Ureter (tissue), 1 donor: ENCODE measurements at places on chromosomes 12 and 14.

DNA sequence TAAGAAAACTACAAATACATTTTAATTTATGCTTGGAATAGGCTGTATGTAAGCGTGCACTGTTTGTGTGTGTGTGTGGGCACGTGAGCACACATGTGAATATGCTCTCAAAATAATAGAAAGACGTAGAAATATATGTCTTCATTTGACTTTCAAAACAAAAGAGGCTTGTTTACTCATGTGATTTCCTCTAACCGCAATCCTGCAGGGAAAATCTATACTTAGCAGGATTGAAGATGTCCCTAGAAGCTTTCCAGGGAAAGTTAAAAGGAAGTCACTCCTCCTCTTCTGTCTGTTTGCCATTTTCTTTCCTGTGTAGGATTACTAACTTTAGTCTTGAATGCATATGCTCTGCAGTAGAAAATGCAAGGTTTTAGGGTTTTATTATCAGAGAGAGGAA is 404.7 kb downstream of the MDGA2 start:
- DNase-seq, result no peak

GRCh38 chr12:33602515-33602914 is 162.9 kb upstream of the SYT10 start:
- no peak for DNase-seq

- peak; percentile 45 for DNase-seq
Measured at GRCh38 chr14:34843011-34843554, 32.1 kb downstream of the BAZ1A start.

GRCh38 chr12:66050610-66051009 is 79.9 kb downstream of the LLPH start:
- DNase-seq, result no peak

DNA sequence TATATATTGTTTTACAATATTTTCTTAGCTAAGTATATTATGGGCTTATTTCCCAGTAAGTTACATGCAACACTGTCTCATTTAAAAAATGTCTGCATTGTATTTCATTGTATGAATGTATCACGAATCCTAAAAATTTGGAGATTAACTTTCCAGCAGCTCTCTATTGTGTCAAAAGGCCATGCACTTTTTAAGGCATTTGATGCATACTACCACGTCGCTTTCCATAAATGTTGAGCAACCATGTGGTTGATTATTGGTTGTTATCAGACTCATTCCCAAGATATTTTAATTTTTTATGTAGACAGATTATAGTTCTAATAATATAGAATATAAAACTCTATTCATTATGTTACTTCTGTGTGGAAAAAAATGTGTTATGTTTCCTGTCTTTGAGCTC is 79.9 kb downstream of the SMOC1 start:
- DNase-seq, result no peak

GRCh38 chr14:95452176-95452892 is 64.1 kb downstream of the SYNE3 start:
- no peak for DNase-seq

DNA sequence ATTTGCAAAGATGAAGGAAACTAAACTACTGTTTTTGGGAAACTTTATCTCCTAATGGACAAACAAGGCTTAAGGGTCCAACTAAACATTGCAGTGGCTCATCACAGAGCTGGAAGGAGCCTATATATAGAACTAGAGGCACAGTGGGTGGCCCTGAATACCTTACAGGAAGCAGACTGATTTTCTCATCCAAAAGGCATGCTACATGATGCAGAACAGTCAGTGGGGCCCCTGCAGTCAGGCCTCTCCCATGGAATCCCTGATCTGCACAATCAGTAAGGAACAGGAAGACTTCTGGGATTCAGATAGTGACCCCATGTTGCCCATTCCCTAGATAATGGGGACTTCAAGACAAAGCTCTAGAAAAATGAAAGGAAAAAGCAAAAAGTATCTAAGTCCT is 1.9 kb upstream of the LLPH start:
- DNase-seq, result no peak

GRCh38 chr12:105538880-105539279 is 208.4 kb downstream of the C12orf75 start:
- no peak for DNase-seq

DNA sequence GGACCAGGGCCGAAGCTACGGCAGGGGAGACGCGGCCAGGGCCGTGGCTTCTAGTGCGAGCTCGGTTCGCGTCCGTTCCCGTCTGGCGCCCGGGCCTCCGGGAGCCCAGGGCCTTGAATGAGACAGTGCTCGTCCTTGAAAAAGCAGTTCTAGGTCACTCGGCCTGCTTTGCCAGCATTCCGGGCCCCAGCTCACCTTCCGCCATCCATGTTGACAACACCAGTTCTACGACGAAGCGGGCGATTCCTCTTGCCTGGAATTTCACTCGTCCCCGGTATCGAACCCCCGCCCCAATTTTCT is 4.5 kb downstream of the OR10AD1 start:
- DNase-seq, result peak; percentile 57

- DNase-seq, result no peak
Measured at GRCh38 chr14:58954901-58955861, 233.3 kb upstream of the DAAM1 start.

DNA sequence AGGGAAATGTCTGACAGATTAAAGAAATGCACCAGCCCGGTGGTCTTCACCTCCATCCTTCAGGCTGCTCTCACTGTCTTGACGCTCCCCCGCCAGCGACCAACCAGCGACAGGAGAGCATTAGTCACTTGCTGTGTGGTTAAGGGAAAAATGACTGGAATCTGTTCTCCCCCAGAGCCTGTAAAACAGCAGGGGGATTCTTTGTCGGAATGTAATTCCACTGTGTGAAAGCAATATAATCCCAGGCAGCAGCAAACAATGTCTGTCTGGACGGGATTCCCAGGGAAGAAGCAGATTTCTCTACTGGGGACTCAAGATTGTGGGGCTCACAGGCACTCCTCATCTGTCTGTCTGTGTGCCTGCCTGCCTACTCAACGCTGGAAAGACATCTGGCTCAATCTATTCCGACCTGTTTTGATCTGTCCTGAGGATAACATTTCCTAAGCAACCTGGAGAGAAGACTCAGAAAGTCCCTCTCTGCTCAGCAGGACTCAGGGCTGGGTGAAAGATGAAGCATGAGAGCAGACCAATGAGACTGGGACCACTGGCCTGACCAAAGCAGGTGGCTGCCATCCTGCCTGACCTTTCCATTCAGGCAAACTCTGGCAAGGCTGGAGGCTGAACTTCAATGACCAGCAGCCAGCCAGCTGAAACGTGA is 54.6 kb downstream of the NUAK1 start:
- no peak for DNase-seq

GRCh38 chr12:12788131-12788530 is 2.7 kb downstream of the APOLD1 start:
- DNase-seq, result no peak

- DNase-seq, result no peak
Measured at GRCh38 chr12:47527816-47528215, 178.0 kb downstream of the RPAP3 start.

- DNase-seq, result no peak
Measured at GRCh38 chr12:110312581-110313360, 31.7 kb downstream of the ATP2A2 start.

DNA sequence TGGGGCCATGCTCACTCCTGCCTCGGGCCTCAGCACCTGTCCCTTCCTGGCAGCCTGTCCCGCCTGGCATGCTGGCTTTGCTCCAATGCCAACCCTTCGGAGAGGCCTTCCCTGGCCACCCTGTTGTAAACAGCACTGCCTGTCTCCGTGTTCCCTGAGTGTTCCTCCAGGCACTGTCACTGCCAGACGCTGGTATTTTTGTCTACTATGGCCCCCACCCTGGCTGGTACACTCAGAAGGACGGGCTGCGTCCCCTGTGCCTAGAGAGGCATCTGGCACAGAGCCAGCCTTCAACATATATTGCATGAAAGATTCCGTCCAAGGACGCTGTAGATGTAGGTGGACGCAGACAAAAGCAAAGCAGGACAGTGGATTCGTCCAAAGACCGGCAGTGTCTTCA is 2.7 kb upstream of the ASPG start:
- DNase-seq, result no peak

- no peak for DNase-seq
Measured at GRCh38 chr14:56709201-56709600, 101.1 kb downstream of the OTX2 start.

- DNase-seq, result peak; percentile 89
Measured at GRCh38 chr12:6312529-6313325, 2.2 kb downstream of the PLEKHG6 start.

DNA sequence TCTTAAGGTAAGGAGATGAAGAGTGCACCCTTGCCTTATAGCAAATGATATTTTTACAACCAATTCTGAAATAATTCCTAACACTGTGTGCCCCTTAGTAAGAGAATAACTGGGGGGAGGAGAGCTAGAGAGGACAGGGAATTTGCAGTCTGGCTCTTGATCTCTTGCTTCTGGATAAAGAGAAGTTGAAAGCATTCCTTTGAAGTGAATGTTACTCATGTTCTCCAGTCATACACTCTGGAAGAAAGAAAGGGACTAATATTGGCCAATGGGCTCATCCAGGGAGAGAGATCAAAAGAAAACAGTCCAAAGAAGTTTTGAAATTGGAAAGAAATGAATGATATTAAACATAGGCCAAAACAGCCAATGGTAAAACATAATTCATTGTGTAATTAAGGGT is 25.3 kb downstream of the C12orf75 start:
- no peak for DNase-seq

DNA sequence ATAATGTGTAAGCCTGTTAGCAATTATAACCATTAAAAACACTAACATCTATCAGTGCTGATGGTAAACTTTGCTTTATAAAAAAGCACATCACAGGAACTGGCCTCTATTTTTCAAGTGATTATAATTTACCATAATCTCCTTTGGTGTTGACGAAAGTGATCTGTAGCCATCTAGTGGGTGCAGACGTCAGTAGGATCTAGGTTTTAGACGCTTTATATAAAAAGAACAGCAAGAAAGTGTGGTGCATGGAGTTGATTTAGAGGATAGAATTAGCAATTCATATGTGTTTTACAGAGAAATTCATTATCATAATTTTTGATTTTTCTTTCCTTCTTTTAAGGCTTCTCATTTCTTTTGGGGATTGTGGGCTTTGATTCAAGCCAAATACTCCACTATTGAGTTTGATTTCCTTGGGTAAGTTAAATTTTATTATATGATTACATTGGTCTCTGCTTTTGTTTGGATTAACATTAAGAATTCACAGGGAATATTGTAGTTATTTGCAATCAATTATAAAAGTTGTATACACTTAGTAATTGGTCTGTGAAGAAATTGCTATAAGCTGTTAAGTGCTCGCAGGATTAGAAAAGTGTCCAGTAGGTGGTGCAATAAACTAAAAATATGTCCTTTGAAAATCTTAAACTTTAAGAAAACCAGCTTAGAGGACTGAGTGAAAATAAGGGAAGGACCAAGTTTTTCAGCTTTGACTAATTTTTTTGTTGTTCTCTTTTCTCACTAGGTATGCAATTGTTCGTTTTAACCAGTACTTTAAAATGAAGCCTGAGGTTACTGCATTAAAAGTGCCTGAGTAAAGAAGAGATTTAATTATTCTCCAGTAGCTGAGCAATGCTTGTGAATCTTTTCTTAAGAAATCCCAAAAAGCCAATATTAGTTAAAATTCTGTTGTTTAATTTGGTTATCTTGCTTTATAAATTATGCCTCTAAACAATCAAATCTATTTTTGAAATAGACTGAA is 59.5 kb downstream of the ETNK1 start:
- no peak for DNase-seq

DNA sequence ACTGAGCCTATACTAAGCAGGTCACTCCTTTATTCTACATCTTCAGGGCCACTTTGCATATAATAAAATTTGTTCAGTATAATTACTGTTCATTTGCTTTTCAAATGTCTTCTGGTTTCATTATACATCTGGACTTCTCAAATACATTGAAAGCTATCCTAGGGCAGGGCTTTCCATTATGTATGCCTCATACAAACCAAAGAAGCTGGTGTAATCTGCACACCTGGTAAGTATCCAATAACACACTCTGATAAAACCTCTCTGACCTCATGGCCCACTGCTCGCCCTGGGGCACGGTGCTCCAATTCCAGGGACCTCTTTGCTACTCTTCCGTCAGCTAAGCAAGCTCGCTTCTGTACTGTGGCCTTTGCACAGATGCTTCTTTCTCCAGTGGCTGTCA is 21.9 kb upstream of the ISM2 start:
- no peak for DNase-seq

DNA sequence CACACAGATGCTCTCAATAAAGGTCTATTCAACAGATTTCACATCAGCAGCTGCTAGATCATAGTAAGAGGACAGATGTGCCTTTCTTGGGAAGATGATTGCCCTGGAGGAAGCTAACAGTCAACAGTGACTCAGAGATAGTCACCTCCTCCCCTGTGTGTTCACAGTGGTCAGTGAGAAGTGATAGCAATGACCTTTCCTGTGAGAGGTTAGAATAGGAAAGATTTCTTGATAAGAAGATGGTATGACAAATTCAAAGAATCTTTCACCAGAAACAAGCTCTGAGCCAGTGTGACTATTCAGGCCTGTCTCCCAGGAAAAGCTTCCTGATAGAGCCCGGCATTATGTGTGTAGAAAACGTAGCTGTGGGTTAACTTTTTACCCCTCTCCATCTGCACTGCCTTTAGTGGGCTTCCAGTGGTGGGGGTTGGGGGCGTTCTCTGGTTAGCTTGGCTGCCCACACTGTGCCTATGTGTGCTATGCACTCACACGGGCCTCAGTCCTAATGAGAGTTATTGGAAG is 66.4 kb upstream of the ARHGAP5 start:
- DNase-seq, result no peak

- peak; percentile 64 for DNase-seq
Measured at GRCh38 chr14:100660882-100661635, 65.6 kb upstream of the DLK1 start.

DNA sequence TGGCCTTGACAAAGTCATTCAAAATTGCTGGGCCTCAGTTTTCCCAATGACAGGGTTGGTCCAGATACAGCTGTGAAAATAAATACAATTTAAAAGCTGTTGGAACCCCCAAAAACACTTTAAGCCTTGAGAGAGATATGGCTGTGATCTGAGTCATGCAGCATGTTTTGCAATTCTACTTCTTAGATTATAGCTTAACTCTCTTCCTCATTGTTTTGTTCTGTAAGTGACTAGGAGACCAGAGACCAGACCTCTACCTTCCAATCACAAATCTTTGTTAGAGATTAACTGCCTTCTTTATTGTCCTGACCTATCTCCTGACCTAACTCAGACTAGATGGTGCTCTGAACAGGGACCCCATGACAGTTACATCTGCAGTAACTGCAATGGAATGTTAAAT is 198.1 kb downstream of the STXBP6 start:
- no peak for DNase-seq

DNA sequence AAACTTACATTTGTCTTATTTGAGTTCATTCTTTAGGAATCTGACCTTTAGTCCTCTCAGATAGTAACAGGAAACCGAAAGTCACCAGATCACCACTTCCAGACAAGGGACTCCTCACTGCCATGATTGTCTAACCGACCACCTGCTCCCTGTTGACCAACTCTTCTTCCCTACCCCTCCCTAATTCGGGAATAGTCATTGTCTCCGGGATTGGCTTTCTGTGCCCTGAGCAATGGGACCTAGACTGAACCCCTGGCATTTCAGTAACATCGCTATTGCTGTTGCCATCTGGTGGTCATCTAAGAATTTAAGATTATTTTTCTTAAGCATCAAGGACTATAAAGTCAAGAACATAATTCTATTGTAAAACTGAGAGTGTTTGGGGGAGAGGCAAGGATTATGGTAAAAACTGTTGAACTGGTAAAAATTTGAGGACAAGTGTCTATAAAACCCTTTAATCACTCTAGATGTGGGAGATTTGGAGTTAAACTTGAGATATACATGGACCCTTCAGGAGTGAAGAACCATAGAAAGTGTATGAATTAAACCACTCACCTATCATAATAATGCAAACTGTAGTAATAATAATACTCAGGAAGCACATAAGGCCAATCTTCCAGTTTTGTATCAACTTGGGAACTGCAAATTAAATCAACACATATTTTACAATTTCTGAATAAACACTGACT is 6.3 kb downstream of the CLEC2A start:
- DNase-seq, result no peak
